Ammon's horn (tissue), 1 donor: ENCODE measurements at places on chromosomes 2 and 18.
A peak's percentile ranks its signal among the peaks of the same experiment; 100 is the strongest.

DNA sequence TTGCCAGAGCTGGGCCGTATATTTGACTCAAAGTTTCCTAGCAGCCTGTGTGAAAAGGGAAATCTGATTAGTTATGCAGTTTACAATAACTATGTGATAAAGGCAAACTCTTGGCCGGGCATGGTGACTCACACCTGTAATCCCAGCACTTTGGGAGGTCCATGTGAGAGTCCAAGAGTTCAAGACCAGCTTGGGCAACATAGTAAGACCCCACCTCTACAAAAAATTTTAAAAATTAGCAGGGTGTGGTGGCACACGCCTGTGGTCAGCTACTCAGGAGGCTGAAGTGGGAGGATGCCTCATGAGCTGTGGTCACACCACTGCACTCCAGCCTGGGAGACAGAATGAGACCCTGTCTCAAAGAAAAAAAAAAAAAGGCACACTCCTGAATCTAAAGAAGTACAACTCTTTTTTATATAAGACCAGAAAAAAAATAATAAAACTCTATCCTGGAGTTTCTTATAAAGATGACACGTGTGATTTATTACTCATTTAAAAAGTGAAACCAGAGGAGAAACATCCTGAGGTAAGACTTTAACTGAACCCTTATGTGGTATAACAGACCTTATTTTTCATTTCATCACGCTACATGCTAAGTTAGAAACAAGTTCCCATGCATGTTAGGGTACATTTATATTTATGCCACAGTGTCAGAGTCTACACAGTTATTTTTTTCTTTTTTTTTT is 32.6 kb upstream of the KCMF1 start:
- no peak for DNase-seq

DNA sequence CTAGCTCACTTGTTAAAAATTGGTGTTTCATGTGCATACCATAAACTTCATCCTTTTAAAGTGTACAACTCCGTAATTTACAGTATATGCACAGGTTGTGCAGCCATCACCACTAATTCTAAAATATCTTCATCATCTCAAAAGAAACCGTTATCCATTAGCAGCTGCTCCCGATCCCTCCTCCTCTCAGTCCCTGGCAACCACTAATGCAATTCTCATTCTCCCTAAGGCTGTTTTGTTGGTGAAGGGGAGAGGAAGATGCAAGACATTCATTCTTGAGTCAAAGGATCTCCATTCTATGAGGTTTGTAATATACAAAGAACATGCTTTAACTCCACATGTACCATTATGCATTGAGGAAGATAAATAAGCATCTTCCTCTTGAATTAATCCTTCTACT is 48.6 kb downstream of the RNU4ATAC start:
- peak; percentile 19 for DNase-seq

- no peak for DNase-seq
These were observed 890 bp upstream of the SLC4A3 start for GRCh38 chr2:219626540-219626939.

DNA sequence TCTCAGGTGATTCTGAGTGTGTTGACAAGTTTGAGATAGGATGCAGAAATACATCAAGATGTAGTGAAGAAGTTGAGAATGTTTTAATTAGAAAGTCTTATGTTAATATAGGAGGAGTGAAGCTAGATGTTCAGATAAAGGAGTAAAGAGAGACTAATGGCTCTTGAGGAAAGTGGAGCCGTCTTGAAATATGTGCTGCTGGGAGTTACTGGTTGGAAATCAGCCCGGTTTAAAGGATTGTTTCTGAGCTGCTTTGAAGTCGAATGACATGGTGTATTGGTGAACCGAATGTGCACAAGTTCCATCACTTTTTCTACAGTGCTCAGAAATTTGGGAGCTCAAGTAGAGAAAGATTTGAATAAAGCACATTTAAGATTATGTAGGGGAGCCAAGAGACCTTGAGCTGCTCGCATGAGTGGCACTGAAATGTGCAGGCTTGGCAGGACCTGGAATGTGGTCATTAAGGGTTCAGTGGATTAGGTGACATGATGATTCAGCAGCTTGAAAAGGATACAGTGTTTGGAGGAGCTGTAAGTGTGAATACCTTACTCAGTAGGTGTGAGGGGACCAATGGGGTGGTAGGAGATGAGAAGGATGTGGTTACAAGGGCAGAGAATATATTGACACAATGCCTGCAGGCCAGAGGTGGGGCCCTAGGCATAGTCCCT is 68.6 kb downstream of the CAB39 start:
- DNase-seq = peak; percentile 12

DNA sequence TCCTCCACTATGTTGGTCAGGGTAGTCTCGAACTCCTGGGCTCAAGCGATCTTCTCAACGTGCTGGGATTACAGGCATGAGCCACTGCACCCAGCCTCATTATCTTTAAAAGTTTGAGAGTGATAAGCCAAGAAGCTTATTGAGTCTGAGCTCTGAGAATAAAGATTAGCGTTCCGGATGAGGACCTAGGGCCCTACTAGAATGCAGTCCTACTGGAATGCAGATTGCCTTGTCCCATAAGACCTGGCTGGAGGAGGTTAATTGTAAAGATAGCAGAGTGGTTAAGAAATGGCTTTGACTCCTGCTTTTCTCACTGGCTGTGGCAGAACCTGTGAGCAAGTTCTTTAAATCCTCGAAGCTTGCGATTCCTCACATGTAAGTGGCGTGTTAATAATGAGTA is 4.0 kb downstream of the VWA3B start:
- no peak for DNase-seq

DNA sequence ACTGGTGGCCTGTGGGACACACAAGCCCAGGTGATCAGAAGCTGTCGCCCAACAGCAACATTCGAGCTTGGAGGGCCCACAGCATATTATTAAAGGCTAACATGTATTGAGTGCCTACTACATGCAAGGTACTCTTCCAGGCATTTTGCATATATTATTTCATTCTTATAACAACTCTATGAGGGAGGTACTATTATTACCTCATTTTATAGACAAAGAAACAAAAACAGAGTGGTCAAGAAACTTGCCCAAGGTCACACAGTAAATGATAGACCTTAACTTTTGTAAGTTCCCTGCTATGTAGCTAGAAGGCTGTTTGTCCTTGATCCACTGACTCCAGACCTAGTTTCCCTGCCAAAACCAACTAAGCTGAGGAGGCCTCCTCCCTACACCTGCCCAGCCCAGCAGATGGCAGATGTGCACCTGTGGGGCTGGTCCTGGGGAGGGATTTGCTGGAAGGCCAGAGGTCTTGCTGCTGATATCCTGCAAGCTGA is 35.7 kb downstream of the KANSL3 start:
- no peak for DNase-seq

DNA sequence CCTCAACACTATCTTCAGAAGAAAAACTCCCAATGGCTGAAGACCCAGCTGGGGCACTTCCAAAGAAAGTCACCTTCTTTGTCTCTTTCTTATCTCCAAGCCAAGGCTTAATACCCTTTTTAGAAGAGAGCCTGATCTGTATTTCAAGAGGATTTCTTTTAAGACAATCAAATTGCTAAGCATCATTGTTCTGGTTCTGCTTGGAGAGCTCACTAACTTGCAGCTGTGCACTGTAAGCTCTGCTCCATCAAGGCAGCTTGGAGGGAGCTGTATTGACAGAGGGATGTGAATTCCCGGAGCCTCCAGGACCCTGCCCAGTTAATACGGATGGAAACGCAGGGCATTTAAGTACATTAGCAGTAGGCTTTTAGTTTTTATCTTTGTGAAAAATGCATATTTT is 253.1 kb downstream of the TDRD15 start:
- DNase-seq = no peak

DNA sequence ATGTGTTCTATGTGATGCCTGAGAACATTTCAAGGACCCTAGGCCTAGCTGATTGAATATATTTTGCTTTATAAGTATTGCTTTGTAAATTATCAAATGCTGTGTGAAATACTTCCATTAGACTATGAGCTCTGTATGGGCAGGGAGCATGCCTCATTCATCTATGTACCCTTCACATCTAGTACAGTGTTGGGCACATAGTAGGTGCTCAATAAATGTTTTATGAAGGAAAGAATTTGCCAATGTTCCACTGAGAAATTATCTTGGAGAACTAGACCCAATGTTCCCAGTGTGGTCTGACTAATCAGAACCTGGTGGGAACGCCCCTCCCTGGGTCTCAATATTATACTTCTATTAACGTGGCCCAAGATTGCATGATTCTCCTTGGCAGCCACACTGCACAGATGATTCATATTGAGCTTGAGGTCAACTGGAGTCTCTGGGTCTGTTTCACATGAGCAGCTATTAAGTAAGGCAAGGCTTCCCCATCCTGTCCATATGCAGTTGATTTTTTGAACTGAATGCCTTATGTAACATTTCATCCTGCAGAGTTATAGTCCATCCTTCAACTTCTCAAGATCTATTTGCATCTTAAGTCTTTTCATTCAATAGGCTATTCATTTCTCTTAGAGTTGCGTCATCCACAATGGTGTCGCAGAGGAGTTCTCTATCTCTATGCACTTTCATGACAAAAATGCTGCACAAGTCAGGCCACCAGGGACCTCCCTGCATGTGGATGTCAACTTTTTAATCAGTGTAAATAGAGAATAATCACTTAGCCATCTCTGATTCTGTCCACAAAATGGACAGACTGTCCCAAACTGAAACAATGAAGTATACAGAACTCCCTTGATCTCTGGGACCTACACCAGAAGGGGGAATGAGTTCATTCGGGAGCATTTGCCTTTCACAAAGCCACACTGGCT is 257.6 kb downstream of the CYP26B1 start:
- no peak for DNase-seq

DNA sequence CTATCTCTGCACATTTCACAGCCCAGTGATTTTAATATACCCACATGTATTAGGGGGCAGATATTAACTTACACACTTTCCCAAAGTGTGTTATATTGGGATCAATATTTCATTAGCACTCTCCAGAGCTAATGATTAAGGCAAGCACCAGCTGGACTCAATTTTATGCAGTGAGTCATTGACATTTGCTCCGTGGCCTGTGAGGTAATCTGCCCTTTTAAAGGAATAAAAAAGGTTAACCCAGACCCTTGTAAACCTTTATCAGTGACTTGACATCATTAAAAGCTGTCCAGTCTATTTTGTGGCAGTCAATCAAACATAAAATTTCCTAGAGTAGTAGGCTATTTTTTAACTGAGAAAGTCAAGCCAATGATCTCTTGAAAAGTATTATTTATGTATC is 1870.4 kb upstream of the CELF4 start:
- DNase-seq = no peak

DNA sequence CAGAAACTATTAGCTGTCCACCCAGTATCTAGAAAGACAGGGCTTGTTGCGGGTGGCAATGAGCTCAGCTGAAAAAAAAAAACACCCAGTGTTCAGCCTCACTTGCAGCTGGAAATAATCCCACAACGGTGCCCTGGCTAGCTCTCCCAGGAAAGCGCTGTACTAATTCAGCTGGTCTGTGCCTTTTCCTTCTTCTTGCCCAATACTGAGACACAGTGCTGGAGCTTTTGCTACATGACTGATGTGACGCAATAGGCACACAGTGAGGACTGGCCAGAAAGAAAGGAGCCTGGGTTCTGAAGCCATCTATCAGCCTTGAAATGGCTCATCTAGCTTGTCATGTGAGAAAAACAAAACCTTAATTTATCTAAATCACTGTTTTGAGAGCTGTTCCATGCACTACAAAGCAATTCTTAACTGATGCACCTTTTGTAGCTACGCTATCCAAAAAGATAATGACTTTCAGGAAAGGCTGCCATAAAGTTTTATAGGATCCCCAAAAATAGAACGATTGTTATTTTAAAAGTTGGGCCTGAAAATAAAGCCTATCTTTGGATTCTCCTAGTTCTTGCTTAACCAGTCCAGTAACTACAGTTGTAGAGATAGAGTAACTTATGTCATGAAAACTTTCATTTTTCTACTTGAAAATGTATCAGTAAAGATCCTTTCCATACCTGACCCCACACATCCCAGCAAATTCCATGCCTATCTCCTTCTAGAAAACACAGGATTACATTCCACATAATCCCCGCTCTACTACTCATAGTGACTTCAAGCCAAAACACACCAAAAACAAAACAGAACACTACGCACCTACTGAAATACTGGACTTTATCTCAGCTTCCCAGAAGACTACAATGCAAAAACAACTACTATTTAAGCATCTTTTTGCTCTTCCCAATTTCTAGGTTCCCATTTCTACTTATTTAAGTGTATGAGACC is 15.9 kb downstream of the KIDINS220 start:
- DNase-seq = peak; percentile 77

DNA sequence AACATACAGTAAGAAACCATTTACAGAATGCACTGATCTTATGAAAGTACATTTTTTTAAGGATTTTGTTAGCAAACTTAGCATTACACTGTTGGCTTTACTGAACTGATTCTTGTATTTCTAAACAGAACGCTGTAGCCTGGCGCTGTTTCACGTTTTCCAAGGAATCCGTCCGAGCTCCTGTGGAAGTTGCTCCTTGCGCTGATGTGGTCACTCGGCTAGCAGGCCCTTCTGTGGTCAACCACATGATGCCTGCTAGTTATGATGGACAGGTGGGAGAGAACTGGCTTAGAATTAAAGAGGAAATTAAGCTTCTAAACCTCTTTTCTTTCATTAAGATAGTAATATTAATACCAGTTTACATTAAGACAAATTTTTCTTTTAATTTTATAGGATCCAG is 76.8 kb downstream of the CEP192 start:
- DNase-seq = no peak

DNA sequence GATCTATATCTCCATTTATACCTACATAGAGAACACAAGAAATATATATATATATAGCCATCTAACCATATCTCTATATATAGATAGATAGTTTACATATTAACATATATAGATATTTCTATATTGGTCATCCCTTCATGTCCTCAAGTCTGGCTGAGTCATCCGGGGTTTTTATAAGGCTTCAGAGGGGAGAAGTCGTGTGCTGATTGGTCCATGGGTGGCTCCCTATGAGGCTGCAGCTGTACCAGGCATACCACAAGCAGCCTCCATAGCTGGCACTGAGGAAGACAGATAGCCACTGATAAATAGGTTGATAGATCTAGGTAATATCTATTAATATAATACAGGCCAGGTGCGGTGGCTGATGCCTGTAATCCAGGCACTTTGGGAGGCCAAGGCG is 618.3 kb upstream of the SETBP1 start:
- no peak for DNase-seq

DNA sequence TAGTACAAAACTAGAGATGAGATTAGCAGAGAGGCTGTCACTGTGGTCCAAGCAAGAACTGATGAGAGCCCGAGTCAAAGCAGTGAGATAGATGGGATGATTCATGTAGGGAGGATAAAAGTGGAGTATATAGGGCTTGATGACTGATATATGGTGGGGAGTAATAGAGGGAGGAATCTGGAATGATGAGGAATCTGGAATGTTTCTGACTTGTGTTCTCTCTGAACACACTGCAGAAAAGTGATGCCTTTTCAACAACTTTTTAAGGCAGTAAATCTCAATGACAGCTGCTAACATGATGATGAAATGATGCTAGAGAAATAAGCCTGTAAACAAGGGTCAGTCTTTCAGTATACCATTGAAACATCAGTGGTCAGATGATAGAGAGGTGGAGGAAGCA is 143.5 kb upstream of the SP5 start:
- no peak for DNase-seq

- DNase-seq = peak; percentile 64
These were observed 28.3 kb upstream of the NTSR2 start for GRCh38 chr2:11698009-11698922.

- DNase-seq = no peak
These were observed 110.6 kb downstream of the PLEKHM3 start for GRCh38 chr2:207914716-207915115.
